Endothelial cell of umbilical vein (primary cell): ENCODE measurements at places on chromosomes 4 and X. TPM values are rescaled to one million over a fixed set of nuclear protein-coding genes. Genes with fewer than 3 reads are reported as not detected.

DNA sequence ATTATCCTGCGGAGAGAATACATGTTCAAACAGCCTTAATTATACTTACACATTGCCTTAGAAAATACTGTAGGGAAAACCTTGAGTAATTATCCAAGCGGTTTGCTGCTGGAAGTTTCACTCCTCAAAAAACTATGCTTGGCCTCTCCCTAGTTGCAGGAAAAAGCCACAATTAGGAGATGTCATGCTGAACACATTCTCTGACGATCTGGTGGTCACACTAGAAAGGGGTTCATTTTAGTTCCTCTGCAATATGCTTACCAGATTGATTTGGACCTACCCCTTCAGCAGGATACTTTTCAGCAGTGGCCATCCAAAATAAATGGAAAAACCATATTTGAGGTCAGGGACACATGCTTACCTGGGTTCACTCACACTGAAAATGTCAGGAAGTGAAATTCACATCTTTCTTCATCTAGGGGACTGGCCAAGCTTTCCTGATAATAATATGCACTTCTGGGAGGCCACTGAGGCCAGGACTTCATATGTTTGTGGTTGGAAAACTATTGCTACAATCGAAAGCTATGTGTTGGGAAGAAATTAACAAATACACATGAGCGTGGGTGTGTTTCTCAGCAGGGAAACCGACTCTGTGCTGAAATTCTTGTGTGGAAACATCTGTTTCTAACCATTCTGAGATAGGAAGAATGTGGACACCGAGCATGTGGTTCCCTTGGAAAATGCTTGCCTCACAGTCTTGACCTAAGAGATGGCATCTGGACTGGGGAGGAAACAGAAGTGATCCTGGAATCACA lies 68.8 kb downstream of the ATXN3L start:
- DNase-seq, result peak; percentile 89

DNA sequence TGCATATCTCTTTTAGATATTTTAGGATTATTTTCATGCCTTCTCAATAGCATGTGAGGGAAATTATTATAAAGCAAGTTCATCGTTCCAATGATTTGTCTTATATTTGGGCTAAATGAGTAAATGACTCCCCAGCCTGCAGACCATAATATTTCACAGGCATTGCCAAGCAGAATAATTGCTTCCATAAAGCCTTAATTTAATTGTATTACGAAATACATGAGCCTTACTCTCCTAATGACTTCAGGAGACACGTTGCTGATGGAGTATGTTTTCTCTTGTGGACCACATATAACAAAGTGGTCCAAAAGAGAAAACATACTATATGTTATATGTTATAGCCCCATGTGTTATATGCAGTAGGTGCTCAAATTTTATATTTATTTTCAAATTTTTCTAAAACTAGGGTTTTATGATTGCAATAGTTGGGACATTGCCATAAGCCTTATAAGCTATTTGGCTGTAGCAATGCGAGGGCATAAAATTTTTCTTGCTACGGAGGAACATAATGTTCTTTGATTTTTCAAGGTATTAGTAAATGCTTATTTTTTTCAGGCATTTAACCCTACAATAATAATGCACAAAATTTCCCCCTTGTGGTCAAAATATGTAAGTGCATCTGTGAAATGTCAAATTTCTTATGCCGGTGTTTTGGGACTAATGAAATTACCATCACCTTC lies 26.2 kb upstream of the TMPRSS11D start:
- DNase-seq, result peak; percentile 34

- peak; percentile 84 for DNase-seq
These were observed 2.8 kb upstream of the PCDH7 start for GRCh38 chr4:30717208-30718020.

- no peak for DNase-seq
These were observed 35.6 kb upstream of the ADRA2C start for GRCh38 chr4:3730422-3731190.

DNA sequence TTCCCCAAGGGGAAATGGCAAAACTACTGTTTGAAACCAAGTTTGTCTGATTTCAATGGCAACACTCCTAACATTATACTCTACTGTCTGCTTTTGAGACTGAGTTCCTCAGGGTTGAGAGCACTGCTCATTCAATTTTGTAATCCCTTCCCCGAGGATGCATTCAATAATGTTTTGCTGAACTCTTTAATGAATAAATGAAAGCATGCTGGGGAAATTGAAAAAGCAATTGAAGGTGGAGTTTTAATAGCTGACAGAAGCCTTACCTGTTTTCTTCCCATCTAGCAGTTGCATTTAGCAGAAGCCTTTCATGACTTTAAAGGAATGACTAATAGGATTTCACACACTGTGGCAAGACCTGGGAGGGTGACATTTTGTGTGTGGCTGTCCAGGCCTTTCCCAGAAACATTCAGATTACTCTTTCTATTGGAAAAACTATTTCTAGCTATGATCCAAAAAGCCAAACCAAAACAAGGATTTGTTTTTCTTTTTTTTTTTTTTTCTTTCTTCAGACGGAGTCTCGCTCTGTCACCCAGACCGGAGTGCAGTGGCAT lies 45.1 kb downstream of the DTHD1 start:
- no peak for DNase-seq

DNA sequence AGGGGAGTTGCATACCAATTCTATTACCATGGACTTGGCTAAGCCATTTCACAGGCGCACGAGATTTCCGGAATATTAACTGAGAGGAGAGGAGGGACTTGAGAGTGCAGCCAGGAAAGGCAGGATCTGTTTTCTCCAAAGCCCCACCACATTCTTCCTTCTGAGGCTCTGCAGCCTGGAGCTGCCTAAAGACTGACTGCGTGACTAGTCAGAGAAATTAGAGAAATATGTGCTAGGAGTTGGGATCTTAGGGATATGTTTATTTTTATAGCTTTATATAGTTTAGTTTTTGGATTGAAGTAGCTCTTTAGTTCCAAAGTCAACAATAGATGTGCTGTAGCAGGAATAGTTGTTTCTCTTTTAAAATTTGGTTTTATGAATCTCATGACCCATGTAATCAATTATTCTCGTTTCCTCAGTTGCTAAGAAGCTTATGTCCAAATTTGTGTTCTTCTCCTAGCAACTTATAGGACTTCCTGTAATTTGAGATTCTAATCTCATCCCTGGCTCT lies 300.1 kb upstream of the DDX53 start:
- DNase-seq, result peak; percentile 78

DNA sequence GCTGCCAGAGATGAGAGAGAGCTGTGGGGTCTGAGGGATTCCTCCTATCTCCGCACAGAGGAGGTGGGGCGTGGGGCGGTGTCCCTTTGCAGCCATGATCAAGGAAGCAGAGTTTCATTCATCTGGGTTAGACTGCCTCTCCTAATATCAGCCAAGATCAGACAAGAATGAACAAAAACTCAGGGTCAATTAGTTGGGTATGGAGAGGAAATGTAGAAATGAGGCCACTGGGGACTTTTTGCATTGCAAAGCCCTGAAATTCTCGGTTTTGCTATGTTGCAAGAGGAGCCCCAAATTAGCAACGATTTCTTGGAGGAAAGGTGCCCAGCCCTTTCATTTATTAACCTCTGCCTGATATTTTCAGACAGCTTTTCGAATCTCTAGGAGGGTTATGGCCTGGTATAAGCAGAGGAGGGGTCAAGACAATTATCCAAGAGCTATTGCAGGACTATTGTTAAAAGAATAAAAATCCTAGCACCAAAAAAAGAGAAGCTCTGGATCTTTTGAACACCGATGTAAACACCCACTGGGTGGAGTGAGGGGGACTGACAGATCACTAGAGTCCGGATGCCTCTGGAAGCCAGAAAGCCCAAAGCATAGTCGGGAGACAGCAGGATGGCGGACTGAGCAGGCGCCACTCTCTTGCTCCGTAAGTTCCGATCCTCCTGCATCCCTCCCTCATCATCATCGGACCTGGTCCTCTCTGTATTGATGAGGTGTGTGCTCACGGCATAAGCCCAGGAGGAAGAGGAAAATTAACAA lies 34.4 kb upstream of the ACSL1 start:
- no peak for DNase-seq

GRCh38 chr4:7206385-7206784 lies 14.0 kb downstream of the SORCS2 start:
- peak; percentile 42 for DNase-seq

DNA sequence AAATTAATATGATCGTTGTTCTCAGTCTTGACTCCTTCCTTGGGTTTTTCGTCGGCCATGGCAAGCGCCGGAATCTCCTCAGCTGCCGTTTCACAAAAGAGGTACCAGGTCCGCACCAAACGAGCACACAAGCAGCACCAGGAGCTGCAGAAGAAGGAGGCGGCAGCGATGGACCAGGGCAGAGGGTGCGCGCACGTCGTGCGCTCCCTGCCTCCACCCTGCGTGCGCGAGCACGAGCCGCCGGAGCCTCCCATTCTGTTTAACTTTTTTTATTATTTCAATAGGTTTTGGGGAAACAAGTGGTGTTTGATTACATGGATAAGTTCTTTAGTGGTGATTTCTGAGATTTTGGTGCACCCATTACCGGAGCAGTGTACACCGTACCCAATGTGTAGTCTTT lies 158.2 kb downstream of the PLS3 start:
- no peak for DNase-seq

DNA sequence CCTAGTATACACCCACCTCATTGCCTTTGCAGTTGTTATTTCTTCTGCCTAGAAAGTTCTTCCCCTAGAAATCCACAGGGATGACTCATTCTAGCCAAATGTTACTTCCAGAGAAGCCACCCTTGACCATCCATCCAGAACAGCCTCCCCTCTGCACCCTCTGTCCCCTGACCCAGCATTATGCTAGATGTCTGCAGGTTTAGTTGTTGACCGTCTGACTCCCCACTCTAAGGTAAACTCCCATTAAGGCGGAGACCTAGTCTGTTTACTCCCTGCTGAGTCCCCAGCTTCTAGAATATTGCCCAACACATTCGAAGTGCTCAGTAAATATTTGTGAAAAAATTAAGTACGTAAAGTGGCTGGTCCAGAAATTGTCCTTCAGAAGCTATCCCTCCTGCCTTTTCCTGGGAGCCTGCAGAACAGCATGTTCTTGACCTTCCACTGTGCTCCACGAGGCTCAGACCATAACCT lies 11.0 kb downstream of the SRD5A3 start:
- no peak for DNase-seq

DNA sequence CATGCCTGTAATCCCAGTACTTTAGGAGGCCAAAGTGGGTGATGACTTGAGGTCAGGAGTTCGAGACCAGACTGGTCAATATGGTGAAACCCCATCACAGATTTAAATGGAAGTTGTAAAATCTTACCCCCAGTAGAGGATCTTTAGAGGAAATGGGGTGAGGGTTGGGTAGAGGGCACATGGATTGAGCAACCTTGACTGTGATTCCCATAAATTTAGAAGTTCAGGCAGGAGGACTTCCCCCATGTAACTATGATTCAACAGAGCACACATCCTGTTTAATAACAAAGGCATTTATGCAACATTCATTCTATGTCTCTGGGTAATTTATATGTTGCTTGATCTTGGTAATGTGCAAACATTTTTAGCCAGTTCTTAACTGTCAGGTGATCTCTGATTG lies 143.1 kb downstream of the RBM47 start:
- DNase-seq, result no peak

GRCh38 chr4:1366371-1367229 lies 19.6 kb downstream of the UVSSA start:
- no peak for DNase-seq

GRCh38 chr4:177302371-177303100 lies 7.1 kb upstream of the NEIL3 start:
- DNase-seq, result no peak

DNA sequence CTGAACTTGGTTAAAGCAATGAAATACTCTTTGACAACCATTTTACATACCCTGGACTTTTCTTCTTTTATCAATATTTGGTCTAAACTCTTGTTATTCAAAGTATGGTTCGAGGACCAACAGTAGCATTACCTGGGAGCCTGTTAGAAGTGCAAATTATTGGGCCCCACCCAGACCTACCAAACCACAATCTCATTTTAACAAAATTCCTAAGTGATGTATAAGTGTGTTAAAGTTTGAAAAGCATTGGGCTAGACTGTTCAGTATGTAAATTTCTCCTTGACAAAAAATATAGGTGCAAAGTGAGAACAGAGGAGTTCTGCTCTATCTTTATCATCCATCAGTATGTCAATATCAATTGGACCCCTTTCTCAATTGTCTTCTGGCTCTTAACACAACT lies 67.1 kb downstream of the PGRMC1 start:
- DNase-seq, result no peak

GRCh38 chrX:42515939-42516338 lies 262.0 kb downstream of the PPP1R2C start:
- DNase-seq, result no peak

DNA sequence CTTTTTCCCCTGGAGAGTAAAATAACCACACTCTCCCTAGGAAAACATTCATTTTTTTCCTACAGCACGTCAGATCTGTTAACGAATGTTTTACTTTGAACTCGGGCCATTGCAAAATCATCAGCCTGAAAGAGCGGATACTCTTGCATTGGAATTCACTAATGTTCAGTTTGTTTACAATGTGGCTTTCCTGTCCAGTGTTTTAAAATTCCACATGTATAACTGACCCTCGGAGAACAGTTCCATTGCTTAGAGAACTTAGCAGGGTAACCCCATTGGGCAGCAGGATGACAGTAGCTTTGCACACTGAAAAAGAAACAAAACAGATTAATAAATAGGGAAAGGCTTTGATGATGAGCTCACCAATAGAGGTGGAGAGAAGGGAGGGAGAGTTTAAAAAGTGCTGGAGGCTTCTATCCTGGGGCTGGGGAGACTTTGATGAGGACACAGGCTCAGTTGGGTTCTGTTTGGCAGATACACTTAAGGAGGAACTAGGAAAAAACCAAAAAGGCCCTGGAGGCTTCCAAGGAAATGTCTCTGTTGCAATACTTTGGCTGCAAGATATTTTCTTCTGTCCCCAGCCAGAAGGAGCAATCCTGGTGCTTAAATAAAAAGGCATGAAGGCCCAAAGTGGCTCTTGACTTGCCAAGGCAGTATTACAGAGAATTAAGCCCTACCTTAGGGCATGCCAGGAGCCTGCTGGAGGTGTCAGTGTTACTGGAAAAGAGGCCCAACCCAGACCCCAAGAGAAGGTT lies 143.1 kb downstream of the ARSF start:
- no peak for DNase-seq

- DNase-seq, result peak; percentile 68
These were observed 1.1 kb upstream of the TLR3 start for GRCh38 chr4:186067757-186068385.

DNA sequence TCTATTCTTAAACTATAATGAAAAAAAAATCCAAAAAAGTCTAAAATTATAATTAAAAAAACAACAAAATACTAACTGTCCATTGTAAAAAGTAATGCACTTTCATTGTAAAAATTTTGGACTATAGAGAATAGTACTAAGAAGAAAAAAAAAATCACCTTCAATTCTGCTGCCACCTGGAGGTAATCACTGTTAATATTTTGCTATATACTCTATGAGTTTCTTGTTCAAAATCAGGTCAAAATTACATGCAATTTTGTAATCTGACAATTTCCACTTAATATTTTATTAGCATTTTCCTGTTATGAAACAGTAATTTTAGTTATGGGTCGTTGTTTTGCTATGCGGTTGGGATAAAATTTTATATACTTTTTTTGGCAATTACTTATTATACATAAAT lies 62.0 kb downstream of the HTT start:
- peak; percentile 41 for DNase-seq

The RASSF6 gene
- polyA plus RNA-seq, result not detected in 2 replicates

The FRG2 gene
- not detected in 2 replicates for polyA plus RNA-seq

The SLC25A31 gene
- not detected in 2 replicates for polyA plus RNA-seq

The SERTM2 gene
- polyA plus RNA-seq, result not detected in 2 replicates

The MTTP gene
- polyA plus RNA-seq, result not detected in 2 replicates

The RAB39B gene
- not detected in 2 replicates for polyA plus RNA-seq
